Heart right ventricle (tissue), 16 donors: ENCODE measurements at places on chromosomes 11 and 22. TPM values are rescaled to one million over a fixed set of nuclear protein-coding genes. Genes with fewer than 3 reads are reported as not detected.

The WT1 gene
- total RNA-seq: 4.4 TPM

The SPTBN2 gene
- 2.3 TPM for total RNA-seq

GRCh38 chr22:23414727-23415489 lies 165.2 kb downstream of the IGLL1 start:
- H3K36me3 ChIP-seq: no peaks in the 10 kb centered on the region
- DNase-seq: no peak
- H3K27ac ChIP-seq: no peak overlapping the region
- no peak overlapping the region for H3K4me3 ChIP-seq
- peaks cover 33% of the 10 kb centered on the region for H3K27me3 ChIP-seq

DNA sequence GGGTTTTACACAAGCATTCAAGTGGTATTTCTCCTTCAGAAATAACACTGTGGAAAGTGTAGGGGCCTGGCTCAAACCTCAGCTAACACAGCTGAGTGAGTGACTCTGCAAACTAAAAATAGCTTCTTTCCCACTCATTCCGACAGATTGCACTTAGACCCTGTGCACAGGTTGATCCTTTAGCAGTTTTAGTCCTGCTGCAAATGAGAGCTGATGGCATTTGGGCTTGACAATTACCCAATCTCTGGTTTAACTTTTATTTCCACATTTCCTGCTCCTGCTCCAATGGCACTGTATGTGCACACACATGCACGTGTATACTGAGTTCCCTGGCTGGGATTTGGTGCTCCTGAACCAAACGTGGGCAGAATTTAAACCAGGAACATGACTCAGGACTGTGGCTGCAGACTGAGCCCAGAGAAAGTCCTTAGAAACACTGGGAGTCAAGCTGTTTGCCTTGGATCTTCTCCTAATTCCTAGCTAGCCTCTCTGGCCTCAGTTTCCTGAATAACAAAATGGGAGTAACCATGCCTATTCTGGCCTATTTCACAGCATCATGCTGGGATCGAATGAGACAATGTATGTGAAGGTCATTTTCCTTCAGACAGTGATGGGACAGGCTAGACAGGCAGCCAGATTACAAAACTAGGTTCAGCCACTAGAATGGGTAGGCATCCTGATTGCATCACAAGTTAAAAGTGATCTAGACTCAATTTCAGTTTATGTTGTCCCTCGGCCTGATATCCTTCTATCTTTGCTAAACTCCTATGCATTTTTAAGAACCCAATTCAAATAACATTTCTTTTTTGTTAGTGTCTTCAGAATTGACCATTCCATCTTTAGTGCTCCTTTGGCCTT lies 58.2 kb downstream of the SERGEF start:
- peak overlapping the region; percentile 59 for H3K27ac ChIP-seq
- H3K4me1 ChIP-seq: peaks cover 7% of the 10 kb centered on the region
- H3K4me3 ChIP-seq: no peak overlapping the region

The MS4A10 gene
- total RNA-seq: not detected

DNA sequence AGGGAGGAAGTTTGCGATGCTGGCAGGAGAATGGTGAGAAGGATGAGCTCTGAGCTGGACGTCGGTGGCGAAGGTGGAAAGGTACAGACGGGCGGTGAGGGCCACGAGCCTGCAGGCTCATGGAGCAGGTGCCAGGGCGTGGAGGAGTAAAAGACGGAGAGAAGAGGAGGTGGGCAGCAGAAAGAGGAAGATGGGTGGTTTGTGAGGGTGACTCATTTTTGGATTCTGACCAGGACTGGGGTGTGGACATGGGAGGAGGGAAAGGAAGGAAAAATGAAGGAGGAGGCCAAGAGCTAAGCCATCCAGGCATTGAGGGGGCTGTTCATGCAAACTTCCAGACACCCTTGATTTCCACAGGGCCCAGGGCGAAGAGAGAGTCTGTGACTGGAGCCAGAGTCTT lies 3.5 kb downstream of the ZDHHC24 start:
- no peaks in the 10 kb centered on the region for H3K27me3 ChIP-seq
- no peak overlapping the region for H3K27ac ChIP-seq
- DNase-seq: no peak
- no peak overlapping the region for H3K4me3 ChIP-seq
- no peaks in the 10 kb centered on the region for H3K36me3 ChIP-seq

- H3K27ac ChIP-seq: peak overlapping the region; percentile 67
- H3K4me1 ChIP-seq: peaks cover 18% of the 10 kb centered on the region
- no peaks in the 10 kb centered on the region for H3K36me3 ChIP-seq
- no peaks in the 10 kb centered on the region for H3K27me3 ChIP-seq
- H3K4me3 ChIP-seq: peak overlapping the region; percentile 77
Observed at GRCh38 chr11:71446942-71447688, 1.1 kb downstream of the DHCR7 start.

- H3K27me3 ChIP-seq: no peaks in the 10 kb centered on the region
- peak; percentile 42 for DNase-seq
- peaks cover 55% of the 10 kb centered on the region for H3K4me1 ChIP-seq
- no peak overlapping the region for H3K4me3 ChIP-seq
- H3K27ac ChIP-seq: peak overlapping the region; percentile 91
Observed at GRCh38 chr11:15969281-15969680, 387.1 kb downstream of the SOX6 start.

The MAJIN gene
- total RNA-seq: not detected

The SAC3D1 gene
- total RNA-seq: 3.8 TPM

- no peak for DNase-seq
- no peak overlapping the region for H3K27ac ChIP-seq
- H3K4me3 ChIP-seq: no peak overlapping the region
- peaks cover 11% of the 10 kb centered on the region for H3K4me1 ChIP-seq
- no peaks in the 10 kb centered on the region for H3K27me3 ChIP-seq
Observed at GRCh38 chr11:9060700-9061111, 30.7 kb downstream of the SCUBE2 start.

- no peaks in the 10 kb centered on the region for H3K27me3 ChIP-seq
- no peak for DNase-seq
- peaks cover 23% of the 10 kb centered on the region for H3K4me1 ChIP-seq
- H3K36me3 ChIP-seq: peaks cover 3% of the 10 kb centered on the region
- no peak overlapping the region for H3K4me3 ChIP-seq
- no peak overlapping the region for H3K27ac ChIP-seq
Observed at GRCh38 chr11:47235163-47235562, 13.5 kb downstream of the ACP2 start.

DNA sequence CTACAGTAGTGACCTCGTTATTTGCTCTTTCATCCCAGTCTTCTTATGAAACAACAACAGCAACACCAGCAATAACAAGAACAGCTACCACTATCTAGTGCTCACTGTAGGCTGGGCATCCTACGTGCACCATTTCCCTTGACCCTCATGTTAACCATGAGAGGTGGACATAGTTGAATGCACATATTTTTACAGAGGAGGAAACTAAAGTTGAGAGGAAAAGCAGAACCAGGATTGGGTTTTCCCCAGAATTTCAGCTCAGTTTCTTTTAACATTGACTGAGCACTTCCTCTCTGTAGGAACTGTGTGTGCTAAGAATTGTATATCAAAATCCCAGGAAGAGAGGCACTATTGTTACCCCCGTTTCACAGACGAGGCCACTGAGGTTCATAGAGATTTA lies 39.4 kb upstream of the TSPAN18 start:
- no peaks in the 10 kb centered on the region for H3K27me3 ChIP-seq
- no peaks in the 10 kb centered on the region for H3K36me3 ChIP-seq
- peaks cover 3% of the 10 kb centered on the region for H3K4me1 ChIP-seq
- DNase-seq: no peak
- H3K27ac ChIP-seq: no peak overlapping the region

GRCh38 chr11:31871310-31872075 lies 60.4 kb upstream of the PAX6 start:
- H3K36me3 ChIP-seq: no peaks in the 10 kb centered on the region
- no peak overlapping the region for H3K27ac ChIP-seq
- H3K4me3 ChIP-seq: no peak overlapping the region
- no peak for DNase-seq

DNA sequence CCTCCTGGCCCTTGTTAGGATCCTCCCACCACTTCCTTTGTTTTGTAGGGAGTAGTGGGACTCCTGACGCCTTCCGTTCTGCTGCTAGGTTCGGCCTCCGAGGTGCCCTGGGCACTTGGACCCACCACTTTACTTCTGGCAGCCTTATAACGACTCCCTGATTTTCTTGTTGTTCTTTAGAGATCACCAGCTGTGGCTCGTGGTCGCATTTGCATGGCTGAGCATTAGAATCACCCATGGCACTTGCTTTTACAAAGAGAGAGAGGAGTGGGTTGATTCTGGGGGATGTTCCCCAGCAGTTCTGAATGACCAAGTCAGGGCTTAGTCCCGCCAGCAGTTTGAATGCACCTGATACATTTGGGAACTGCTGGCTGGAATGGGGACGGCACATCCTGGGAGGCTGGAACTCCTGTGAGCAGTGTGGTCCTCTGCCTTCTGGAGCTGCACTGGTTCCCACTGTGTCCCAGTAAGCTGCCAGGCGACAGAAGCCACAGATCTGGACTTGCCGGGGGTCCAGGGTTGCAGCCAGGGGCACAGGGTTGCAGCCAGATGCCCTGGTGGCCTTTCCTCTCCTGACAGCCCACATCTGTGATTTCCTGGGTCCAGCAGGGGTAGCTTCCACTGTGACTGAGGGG lies 4.1 kb downstream of the TUB start:
- DNase-seq: no peak
- H3K27ac ChIP-seq: no peak overlapping the region
- no peak overlapping the region for H3K4me3 ChIP-seq
- H3K4me1 ChIP-seq: peaks cover 4% of the 10 kb centered on the region
- no peaks in the 10 kb centered on the region for H3K36me3 ChIP-seq
- no peaks in the 10 kb centered on the region for H3K27me3 ChIP-seq

The PGAP2 gene
- 20.7 TPM for total RNA-seq

- no peak overlapping the region for H3K4me3 ChIP-seq
- H3K27ac ChIP-seq: no peak overlapping the region
- H3K36me3 ChIP-seq: no peaks in the 10 kb centered on the region
- peaks cover 66% of the 10 kb centered on the region for H3K4me1 ChIP-seq
- DNase-seq: no peak
Observed at GRCh38 chr11:68543594-68543993, 83.0 kb downstream of the PPP6R3 start.

The CLCF1 gene
- 0.31 TPM for total RNA-seq

The DGKZ gene
- total RNA-seq: 77.9 TPM

DNA sequence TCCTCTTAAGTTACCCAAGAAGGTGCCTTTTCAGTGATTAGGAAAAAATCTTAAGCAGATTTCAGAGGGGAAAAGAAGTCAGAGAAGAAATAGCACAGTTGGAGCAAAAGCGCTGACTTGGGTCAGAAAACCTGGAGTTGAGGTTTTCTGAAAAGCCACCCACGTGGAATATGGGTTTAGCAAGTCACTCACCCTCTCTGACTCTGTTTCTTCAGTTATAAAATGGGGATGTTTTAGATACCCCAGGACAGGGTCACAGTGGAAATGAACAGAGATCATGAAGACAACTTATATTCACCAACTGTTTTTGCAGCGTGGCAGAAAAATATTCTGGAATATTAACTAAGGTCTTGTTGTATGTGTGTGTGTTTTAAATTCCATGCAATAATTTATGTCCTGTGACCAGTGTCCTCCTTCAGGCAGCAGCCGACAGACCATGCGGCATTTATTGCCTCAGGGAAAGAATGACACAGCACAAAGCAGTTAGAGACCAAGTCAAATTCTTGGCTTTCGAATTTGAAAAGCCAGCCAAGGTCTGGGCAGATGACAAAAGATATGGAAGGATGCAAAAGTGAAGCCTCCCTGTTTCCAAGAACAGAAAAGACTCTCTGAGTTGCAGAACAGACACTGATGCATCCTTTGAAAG lies 119.9 kb downstream of the MIAT start:
- H3K4me3 ChIP-seq: no peak overlapping the region
- DNase-seq: peak; percentile 39
- peaks cover 46% of the 10 kb centered on the region for H3K36me3 ChIP-seq
- no peaks in the 10 kb centered on the region for H3K27me3 ChIP-seq
- no peaks in the 10 kb centered on the region for H3K4me1 ChIP-seq

The OSM gene
- total RNA-seq: 0.41 TPM

The CFAP300 gene
- 0.69 TPM for total RNA-seq

The OR2AG1 gene
- total RNA-seq: not detected

The BBOX1 gene
- not detected for total RNA-seq

DNA sequence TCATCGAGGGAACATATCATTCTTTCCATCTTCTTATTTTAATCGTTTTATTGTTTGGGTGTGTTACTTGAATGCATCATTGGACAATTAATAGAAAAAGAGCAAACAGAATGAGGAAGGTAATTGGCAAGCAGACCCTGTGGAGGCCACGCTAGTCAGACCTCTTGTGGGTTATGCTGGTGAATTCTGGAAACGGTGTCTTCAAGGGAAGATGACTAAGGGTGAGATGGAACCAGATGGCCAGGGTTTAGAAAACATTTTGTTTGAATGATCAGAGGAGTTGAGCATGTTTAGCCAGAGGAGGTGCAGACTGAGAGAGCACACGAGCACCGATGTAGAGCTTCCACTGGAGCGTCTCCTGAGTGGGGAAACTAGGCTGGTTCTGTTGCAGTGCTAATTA lies 8.5 kb downstream of the ST14 start:
- no peak overlapping the region for H3K27ac ChIP-seq
- no peak overlapping the region for H3K4me3 ChIP-seq
- no peaks in the 10 kb centered on the region for H3K36me3 ChIP-seq
- DNase-seq: no peak
- no peaks in the 10 kb centered on the region for H3K27me3 ChIP-seq

DNA sequence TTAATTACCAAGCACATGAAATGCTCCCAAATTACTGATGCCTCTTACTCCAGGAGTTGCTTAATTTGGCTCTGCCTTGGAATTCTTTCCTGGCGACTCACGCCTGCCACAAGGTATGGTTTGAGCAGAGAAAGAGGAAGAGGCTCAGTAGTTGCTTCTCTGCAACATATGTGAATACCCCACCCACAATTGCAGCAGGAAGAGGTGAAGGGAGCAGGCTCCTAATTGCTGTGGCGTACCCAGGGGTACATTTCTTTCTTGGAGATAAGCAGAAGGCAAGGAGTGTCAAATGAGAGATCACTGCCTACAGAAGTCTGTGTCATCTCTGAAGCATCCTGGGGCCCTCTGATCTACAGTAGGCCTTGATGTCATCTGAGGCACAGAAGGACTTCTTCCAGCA lies 10.6 kb upstream of the NNMT start:
- H3K36me3 ChIP-seq: no peaks in the 10 kb centered on the region
- H3K4me3 ChIP-seq: no peak overlapping the region
- H3K4me1 ChIP-seq: peaks cover 15% of the 10 kb centered on the region
- DNase-seq: no peak
